CMK (cell line): ENCODE measurements at places on chromosomes 6 and 20.

DNA sequence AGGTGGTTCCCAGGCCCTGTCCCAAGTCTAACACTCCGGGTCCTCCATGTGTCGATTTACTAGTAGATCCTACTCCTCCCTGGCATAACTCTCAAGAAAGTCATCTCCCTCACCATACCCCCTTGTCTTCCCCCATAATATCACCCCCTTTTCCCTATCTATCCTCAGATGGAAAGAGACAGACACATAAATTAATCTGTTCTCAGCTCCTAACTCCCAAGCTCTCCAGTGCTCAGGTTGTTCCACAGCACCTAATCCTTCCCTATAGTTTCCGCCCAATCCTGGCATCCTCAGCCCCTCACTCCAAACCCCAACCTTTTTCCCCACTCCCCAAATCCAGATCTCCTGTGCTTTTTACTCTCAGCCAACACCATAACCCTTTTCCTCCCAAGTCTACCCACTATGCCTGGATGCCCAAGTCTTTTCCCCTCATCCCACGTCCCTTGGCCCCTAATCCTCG lies 808 bp downstream of the ILRUN start:
- DNase-seq: no peak

- no peak for DNase-seq
Measured at GRCh38 chr20:22512911-22513489, 71.4 kb downstream of the FOXA2 start.

DNA sequence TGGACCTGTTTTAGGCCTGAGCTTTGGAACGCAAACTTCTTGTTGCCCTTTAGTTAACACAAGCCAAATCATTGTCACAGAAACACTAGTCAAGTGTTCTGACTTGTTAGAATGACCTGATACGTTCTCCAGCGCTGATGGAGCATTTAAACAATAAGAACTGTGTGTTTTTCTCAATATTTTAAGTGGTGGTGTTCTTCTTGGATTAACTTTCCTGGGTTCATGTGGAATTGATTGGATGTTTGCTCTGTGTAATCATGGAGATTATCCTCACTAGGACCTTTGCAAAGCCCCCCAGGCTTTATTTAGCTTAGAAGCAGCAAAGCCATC lies 1.6 kb downstream of the LRRC1 start:
- DNase-seq: no peak

DNA sequence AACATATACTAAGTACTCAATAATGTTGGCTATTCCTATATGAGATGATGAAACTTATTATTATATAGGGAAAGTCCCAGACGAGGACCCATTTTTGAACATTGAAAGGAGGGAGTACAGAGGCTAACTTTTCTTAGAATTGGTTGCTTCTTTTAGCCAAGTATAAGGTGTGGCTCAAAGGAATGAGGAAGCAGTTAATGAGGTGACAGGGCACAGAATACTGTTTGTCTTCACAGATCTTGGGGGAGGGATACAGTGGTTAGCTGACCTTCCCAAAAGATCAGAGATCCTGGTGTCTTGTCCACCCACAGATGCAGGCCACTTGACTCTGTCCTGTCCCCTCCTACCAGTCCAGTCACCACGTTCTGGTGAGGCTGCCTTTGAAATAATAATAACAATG lies 67.8 kb upstream of the EPB41L1 start:
- DNase-seq: peak; percentile 45

GRCh38 chr6:134630508-134631121 lies 312.7 kb upstream of the SGK1 start:
- no peak for DNase-seq

GRCh38 chr20:59145247-59145923 lies 18.2 kb upstream of the ZNF831 start:
- no peak for DNase-seq
